Left ventricle myocardium superior (tissue), 1 donor: ENCODE measurements at places on chromosomes 3 and 15. TPM values are rescaled to one million over a fixed set of nuclear protein-coding genes. Genes with fewer than 3 reads are reported as not detected.
A peak's percentile ranks its signal among the peaks of the same experiment; 100 is the strongest.

CYP1A2 gene
- not detected for total RNA-seq

SEMA3F gene
- total RNA-seq, result 11.4 TPM

FNDC3B gene
- 64.4 TPM for total RNA-seq

IMPDH2 gene
- 59.6 TPM for total RNA-seq

ARF4 gene
- 61.0 TPM for total RNA-seq

MKRN3 gene
- total RNA-seq, result 0.72 TPM

GRCh38 chr15:90001683-90002427, 731 bp downstream of the ZNF710 start:
- peak; percentile 72 for DNase-seq

- peak; percentile 66 for DNase-seq
These were observed 37.7 kb downstream of the TM4SF4 start for GRCh38 chr3:149512073-149512782.

GRCh38 chr15:88661761-88662556, 23.1 kb downstream of the ISG20 start:
- no peak for DNase-seq

GRCh38 chr3:52126500-52126899, 27.7 kb downstream of the POC1A start:
- peak; percentile 3 for DNase-seq

DNA sequence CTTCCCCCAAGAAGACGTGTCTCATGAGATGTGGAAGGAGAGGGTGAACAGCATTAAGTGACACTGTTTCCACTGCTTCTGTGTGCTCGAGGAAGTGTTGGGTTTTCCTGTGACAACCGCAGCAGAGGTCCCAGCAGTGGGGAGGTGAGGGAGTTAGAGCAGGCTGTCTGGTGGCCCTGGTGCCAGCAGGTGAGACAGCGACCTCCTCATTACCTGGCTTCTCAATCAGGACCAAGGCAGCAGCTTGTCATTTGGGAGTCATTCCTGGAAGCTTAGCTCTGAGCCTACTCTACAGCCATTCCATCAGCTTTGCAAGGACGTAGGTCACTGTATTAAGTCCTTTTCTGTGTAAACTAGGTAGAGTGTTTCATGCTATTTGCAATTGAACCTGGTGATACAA, 63.3 kb upstream of the RGMA start:
- no peak for DNase-seq

DNA sequence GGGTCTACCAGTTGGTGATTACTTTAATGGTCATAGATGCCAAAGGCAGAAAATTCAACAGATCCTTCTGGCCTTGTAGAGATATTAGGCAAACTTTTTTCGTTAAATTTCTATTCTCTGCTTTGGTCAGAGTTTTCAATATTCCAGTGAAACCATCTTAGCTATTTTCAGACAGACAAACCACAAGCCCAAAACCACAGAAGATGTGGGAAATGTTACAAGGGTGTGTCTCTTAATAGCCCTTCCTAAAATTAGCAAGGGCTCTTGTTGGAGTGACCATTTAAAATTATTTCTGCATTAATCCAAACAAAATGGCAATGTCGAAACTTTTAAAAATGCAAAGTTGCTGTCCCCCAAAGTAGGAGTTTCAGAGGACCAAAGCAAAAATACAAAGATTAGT, 102.8 kb downstream of the ARRDC4 start:
- no peak for DNase-seq

- DNase-seq, result no peak
These were observed 30.9 kb downstream of the CCDC191 start for GRCh38 chr3:114025451-114025850.

DNA sequence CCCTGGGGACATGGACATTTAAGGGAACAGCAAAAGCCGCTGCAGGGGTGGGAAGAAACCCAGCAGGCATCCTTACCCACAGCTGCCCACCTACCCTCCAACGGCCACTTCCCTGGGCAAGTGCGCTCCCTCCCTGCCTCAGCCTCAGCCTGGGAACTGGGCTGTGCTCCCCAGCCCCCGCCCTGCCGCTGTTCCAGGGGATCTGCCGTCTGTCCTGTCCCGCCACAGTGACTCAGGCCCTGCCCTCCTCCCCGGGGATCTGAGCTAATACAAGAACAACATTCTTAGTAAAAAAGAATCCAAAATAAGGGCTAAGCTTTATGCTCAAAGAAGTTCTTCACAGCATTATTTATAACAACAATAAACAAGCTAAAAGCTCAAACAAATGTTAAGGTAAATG, 7.4 kb upstream of the IQSEC1 start:
- DNase-seq, result peak; percentile 83
